Activated CD4-positive, CD25-positive, alpha-beta regulatory T cell (primary cell): ENCODE measurements at places on chromosomes 13 and 19.

- DNase-seq = no peak
Measured at GRCh38 chr13:26029581-26030136, 22.2 kb downstream of the SHISA2 start.

DNA sequence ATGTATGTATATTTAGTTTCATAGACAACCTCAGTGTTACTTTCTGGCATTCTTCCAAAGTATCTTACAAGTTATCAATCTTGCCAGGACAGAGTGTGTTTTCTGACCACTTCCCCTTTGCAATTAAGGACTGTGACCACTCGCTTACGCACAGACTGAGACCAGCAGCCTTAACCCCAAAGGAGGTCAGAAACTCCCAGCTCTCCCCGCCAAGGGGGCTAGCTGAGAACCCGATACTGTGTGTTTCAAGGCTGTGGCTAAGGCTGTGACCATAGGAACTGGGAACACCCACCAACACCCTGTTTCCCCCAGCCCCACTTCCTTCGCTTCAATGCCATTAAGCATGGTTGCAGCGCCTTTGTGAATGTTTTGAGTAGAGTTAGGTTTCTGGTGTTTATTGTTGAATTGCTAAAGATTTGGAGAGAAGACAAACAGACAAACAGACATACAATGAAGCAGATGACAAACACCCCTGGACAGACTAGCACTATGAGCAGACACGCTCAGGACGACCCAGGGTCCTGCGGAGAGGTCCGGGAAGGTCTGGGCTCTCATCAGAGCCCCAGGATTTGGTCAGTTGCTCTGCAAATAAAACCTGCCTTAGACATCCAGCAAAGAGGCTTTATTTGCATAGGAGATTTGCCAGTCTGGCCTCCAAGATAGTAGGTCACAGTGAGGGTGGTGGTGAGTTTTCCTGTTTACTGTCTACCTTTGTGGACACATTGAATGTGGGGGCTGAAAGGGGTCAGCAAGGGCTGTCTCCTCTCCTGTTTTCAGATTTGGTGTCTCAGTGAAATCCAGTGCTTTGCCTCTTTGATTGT lies 25.0 kb upstream of the TNFSF11 start:
- no peak for DNase-seq

- no peak for DNase-seq
Measured at GRCh38 chr19:27909861-27910260, 1303.1 kb downstream of the UQCRFS1 start.

DNA sequence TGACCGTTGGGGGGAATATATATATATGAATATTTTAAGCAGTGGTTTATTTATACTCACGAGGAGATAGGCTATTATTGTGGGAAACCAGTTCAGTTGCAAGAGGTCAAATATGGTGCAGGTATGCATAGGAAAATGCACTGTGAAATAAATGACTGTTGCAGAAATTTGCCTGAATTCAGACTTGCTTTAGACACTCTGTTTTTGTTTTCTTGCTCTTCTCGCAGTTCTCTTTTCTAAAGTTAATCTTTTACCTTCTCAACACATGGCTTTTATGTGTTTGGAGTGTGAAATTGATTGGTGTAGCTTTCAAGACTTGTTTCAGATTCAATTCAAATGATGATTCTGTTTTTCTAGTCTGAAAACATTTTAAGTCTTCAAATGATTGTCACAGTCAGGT lies 109.7 kb downstream of the LRCH1 start:
- no peak for DNase-seq

GRCh38 chr19:47901370-47901769 lies 15.3 kb upstream of the SULT2A1 start:
- DNase-seq = no peak

DNA sequence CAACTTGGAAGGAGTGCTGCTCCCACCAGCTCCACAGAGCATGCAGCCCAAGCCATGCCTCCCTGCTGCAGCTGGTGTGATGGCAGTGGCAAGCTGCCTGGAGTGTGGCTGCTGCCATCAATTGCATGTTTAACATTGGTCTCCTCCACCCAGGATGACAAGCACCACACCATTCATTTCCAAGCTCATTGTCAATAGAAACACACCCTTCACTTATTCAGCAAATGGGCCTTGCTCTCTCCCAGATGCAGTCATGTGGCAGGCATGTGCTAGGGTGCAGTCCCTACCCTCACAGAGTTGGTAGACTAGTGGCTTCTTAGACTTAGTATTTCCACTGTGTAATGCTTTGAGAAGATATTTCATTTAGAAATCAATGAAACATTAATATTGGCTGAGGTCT lies 70.8 kb upstream of the FGF14 start:
- DNase-seq = no peak

GRCh38 chr13:46665248-46665632 lies 112.3 kb downstream of the LRCH1 start:
- DNase-seq = no peak

- DNase-seq = no peak
Measured at GRCh38 chr13:79155883-79156282, 250.2 kb downstream of the RBM26 start.

DNA sequence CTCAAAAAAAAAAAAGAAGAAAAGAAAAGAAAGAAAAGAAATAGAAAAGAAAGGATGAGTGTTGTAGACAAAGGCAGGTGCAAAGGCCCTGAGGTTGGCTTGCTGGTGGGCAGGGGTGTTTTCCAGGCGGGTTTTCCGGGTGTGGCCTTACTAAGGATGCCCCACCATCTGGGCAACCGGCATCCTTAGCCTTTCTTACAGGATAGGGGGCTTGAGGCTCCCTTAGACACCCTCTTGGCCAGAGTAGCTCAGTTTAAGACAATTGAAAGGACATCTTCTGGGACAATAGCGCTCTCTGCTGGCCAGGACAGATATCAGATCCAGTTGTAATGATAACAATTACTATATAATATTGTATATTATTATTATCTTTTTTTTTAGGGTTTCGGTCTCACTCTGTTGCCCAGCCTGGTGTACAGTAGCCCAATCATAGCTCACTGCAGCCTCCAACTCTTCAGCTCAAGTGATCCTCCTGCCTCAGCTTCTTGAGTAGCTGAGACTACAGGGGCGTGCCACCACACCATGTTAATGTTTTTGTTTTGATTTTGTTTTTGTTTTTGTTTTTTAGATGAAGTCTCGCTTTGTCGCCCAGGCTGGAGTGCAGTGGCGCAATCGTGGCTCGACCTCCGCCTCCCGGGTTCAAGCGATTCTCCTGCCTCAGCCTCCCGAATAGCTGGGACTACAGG lies 1.4 kb upstream of the QTRT1 start:
- DNase-seq = peak; percentile 50

DNA sequence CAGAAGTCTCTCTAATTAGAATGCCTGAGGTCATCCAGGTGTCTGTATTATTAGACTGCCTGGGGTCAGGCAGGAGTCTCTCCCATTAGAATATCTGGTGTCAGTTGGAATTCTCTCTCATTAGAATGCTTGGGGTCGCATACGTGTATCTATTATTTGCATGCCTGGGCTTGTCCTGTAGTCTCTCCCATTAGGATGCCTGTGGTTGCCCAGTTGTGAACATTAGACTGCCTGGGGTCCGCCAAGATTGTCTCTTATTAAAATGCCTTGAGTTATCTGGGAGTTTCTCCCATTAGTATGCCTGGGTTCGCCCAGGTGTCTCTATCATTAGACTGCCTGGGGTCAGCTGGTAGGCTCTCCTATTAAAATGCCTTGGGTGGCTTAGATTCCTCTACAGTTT lies 1494.7 kb downstream of the UQCRFS1 start:
- DNase-seq = no peak

DNA sequence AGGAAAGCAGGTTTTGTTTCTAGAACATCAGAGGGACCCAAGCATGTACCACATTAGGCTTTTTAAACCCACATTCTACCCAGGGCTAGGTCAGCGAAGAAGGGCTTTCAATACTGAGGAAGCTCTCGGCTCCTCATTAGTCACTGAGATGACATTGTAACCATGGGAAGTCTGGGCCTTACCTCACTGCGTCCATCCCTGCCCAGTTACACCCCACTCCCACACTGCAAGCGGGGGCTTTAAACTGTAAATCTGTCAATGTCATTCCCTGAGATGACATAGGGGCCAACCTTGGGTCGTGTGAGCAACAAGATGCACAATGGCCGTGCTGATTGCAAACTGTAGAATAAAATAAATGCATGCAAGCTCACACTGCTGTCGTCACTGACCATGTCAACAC lies 21.7 kb upstream of the TFDP1 start:
- DNase-seq = no peak

DNA sequence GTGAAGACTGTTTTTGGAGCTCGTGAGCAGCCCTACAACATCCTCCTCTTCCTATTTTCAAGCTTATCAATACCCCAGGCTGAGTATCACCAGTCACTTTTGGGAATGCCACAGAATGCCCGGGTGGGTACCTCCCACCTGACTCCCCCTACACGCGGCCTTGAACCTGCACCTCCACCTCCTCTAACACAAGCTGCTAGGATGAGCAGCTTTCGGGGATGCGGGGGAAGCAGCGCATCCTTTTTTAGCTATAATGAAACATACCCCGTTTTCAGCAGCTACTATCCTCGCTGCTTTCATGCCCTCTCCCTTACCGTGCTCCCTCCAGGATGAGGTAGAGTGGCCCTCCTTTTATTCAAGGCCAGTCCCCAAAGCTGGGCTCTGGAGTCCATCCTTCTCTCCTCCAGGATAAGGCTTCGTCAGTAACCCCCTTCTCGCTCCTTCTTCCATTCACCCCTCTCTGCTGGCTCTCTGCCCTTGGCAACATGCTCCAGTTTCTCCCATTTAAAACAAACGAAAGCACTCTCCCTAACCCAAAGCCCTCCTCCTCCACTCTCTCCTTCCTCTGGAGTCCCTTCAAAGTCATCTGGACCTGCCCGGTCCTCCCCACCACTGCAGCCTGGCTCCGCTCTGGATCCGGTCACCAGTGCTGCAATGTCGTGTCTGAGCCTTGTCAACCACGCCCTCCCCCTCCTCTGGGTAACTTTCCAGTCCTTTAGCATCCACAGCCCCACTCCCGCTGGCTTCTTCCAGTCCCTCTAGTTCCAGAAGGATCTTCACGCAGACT lies 55.3 kb downstream of the STK24 start:
- no peak for DNase-seq

- DNase-seq = no peak
Measured at GRCh38 chr13:98181111-98181815, 4.2 kb upstream of the RNF113B start.

DNA sequence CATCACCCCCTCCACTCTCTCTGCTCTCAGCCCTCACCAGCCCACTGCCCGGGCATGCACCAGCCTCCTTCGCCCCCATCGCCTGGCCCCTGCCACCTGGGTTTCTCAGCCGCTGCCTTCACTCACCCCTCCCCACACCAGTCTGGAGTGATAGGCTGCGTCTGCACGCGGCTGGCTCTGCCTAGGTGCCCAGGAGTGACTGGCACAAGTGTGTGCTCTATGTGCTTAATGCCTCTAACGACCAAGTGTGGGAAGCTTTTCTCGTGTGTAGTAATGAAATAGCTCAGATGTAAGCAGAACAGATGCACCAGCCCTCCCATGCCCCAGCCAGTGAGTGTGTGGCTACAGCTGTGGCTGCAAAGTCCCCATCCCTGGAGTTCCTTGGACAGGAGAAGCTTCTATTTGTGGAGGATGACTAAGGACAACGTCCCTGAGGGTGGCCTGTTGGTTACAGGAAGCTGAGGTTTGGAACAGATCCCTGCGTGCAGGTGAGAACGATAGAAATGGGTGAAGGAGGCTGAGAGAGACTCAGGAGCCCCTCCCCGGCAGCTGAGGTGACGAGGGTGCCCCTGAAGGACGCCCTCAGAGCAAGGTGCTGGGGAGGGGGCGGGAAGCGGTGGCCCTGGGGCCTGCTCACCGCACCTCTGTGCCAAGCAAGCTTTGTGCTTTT lies 35.6 kb downstream of the ATP11A start:
- no peak for DNase-seq

- DNase-seq = no peak
Measured at GRCh38 chr19:3576696-3577443, 4.1 kb downstream of the HMG20B start.
